NCI-H2029 treated with DMSO at 0.1 percent for 48 hours (cell line): ENCODE measurements at places on chromosomes 13 and 19.

- DNase-seq: no peak
These were observed 4.5 kb upstream of the OLFM2 start for GRCh38 chr19:9940778-9941177.

- DNase-seq: no peak
These were observed 361.5 kb downstream of the RFC3 start for GRCh38 chr13:34179481-34179880.

DNA sequence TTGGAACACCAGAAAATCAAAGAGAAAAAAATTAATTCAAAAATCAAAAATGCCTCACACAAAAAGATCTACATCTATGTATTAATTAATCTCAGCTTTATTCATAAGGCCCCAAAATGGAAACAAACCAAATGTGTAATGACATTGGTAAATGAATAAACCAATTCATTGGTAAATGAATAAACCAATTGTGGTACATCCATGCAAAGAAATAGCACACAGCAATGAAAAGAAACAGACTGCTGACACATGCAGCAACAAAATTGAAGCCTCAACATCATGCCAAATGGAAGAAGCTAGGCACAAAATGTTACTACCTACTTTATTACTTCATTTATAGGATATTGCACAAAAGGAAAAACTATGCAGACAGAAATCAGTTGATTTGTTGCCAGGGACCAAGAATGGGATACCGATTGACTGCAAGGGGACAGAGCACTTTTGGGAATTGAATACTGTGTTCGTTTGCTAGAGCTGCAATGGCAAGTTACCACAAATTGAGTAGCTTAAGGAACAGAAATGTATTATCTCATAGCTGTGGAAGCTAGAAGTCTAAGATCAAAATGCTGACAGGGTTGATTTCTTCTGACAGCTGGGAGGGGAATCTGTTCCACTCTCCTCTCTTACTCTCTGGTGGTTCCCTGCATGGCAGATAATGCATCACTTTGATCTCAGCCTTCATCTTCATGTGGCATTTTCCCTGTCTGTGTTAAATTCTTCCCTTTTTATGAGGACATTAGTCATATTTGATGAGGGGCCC lies 252.8 kb downstream of the RFC3 start:
- no peak for DNase-seq

DNA sequence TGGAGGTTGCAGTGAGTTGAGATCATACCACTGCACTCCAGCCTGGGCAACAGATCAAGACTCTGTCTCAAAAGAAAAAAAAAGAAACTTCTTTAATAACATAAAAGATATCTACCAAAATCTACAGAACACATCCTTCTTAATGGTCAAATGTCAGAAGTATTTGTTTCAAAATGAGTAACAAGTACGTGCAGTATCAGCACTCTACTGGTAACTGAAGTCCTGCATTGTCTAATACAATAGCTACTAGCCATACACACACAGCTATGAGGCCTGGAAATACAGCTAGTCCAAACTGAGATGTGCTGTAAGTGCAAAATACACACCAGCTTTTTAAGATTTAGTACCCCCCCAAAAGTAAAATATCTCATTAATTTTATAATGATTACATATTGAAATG lies 88.1 kb downstream of the TSC22D1 start:
- DNase-seq: no peak

DNA sequence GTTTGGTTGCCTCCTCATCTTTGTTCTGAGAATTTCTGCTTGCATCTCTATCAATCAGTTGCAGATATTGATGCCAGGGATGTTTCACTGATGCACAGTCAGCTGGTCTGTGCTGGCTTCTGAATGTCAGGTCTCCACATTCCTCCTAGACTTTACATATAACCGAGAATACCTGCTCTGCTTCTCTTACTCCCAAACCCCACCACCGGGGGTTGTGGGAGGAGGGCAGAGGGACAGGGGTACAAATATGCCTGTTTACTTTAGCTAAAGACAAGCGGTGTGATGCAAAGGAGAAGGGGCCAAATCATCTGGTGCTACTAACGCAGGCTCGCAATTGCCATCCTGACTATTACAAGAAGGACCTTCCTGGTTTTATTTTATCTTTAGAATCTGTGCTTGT lies 17.4 kb upstream of the KLHL1 start:
- no peak for DNase-seq

DNA sequence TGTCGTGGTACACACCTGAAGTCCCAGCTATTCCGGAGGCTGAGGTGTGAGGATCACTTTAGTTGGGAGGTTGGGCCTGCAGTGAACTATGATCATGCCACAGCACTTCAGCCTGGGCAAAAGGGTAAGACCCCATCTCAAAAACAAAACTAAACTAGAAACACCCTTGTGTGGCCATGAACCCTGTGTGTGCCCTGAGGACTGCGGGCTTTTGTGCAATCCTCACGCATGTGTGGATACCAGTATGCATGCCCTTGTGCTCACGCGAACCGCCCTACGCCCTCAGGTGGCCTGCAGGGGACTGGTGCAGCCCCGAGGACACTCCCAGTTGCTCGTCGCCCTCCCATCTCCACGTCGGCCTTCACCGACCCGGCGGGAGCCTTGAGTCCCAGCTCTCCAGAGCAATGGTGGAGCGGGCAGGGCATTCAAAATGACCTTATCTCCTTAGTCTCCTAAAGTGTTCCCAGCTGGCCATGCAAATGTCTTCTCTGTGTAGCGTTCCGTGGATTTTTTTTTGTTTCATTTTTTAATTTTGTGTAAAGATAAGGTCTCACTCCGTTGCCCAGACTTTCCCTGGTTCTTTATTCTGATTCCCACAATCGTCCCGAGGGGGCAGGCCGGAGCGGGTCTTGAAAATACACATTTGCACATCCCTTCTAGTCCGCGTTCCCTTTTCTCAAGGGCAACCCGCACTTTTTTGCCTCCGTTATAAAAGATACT lies 868 bp upstream of the EGLN2 start:
- peak; percentile 43 for DNase-seq

DNA sequence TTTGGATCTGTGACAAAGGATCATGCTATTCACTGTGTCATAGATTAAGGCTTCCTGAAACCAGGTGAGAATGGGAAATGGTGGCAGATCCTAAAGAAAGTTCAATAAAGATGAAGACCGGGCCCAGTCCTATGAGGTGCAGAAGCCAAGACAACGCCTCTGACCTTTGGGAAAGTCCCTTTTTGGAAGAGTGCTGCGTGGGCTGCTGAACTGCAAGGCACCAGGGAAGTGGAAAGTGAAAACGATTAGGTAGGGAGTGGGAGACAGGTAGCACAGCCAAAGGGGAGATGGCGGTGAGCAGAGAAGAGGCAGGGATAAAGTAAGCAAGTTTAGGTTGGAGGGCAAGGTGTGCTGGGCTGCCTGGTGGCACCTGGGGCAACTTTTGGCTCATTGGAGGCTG lies 16.3 kb downstream of the MBNL2 start:
- no peak for DNase-seq

GRCh38 chr13:85405316-85405897 lies 393.8 kb downstream of the SLITRK6 start:
- no peak for DNase-seq

DNA sequence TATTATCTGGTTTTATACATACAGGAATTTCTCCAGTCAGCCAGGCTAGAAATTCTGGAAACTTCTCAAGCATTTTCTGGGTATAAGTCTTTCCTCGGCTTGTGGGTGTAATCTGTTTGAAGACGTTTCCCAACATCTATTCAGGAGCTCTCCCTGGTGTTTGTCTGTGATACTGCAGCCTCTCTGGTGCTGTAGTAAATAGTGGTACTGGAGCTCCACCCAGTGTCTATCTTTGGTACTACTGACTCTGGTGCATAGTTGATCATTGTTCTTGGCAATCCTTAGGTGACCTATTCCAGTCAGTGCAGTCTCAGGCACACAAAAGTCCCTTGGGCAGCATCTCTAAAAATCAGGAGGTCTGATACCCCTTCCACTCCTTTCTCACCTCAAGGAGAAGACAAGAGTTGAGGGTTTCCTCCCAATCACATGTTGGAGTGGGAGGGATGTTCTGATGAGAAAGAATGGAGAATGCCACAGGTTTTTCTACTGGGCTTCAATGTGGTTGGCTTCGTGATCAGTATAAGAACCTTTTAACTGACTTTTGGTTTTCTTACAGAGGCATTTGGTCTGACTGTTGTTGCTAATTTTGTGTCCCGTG lies 115.5 kb downstream of the CYSLTR2 start:
- peak; percentile 68 for DNase-seq

DNA sequence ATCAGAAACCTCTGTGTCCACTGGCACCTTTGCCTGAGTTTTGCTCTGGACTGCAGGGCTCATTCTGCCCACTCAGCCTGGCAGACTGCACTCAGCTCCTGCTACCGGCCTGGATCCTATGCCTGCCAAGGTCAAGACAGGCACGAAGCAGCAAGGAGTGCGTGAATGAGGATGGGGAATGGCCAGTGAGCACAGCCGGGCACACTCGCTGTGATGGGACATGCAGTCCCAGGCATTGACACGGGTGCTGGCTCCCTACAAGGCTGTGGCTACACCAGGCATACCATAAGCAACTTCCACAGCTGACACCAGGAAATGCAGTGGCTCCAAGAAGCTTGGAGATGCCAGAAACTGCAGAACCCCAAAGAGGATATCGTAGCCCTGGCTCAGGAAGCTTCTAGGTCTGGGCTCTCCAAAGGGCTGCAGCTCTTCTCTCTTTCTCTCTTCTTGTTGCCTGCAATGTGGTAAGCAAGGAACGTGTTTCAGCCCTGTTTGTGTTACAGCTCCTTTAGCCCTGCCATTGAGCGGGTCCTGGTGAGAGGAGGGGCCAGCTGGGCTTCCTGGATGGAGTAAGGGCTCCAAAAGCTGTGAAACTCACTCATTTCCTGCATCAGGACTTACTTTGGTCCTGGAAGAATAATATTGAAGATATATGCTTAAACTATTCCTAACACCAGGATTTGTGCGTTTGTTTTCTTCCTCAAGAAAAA lies 832.6 kb upstream of the SLITRK5 start:
- no peak for DNase-seq

- DNase-seq: no peak
These were observed 127.1 kb downstream of the VWA8 start for GRCh38 chr13:41833831-41834230.

- no peak for DNase-seq
These were observed 1.6 kb downstream of the ZNF414 start for GRCh38 chr19:8512115-8512967.

DNA sequence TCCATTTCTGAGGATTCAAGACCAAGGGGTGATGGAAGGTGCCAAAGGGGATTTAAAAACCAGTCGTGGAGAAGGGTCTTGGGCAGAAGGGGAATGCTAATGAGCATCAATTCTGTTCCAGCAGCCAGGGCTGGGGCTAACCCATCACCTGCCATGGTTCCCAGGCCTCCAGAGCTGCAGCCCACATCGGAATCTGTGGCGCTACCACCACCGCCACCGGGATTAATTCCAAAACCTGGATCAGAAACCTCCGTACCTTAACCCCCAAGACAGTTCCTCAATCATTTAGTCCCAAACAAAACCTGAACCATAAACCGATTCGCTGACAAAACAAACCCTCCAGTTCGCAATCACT lies 583 bp downstream of the ZNF615 start:
- no peak for DNase-seq

DNA sequence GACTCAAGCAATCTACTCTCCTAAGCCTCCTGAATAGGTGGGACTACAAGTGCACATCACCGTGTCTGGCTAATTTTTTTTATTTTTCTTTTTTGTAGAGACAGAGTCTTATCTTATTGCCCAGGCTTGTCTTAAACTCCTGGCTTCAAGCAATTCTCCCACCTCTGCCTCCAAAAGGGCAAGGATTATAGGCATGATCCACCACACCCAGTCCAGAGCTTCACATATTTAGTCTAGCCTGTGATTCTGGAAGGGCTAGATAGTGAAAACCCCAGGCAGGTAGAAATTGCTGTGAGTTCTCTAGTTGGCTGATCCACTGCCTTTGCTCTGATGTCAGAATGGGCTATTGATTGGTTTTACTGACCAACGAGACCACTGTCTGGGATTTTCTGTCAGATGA lies 854.6 kb upstream of the MIR17HG start:
- no peak for DNase-seq

DNA sequence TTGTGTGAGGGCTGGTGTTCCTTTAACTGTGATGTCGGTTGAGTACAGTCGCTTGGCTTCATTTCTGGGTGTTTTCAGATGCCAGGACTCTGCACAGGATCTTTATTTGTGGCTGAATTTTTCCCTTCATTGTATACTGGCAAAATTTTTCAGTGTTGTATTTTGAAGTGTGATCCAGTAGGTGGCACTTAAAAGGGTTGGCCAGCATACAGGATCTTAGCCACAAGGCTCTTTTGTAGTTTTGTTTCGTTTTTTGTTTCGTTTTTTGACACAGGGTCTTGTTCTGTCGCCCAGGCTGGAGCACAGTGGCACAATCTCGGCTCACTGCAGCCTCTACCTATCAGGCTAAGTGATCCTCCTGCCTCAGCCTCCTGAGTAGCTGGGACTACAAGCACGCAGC lies 8.7 kb downstream of the FCAR start:
- no peak for DNase-seq

GRCh38 chr19:16206046-16206605 lies 8.4 kb downstream of the AP1M1 start:
- DNase-seq: no peak

GRCh38 chr19:6275170-6275744 lies 4.5 kb downstream of the MLLT1 start:
- DNase-seq: no peak

DNA sequence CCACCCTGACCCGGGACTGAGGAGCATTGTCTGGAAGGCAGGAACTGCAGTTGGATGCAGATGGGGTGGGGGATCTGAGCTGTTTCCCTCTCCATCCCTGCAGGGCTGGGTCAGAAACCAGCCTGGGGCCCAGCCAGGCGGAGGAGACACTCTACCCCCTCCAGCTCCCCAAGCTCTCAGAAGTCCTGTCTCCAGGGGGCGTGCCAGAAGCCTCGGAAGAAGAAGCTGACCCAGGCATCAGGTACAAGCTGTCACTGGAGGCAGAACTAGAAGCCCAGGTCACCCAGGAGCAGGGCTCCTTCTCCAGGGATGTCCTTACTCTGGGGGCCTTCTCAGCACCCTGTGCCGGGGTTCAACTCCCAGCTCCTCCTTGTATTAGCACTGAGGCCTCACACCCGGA lies 15.5 kb downstream of the SIX5 start:
- DNase-seq: no peak

DNA sequence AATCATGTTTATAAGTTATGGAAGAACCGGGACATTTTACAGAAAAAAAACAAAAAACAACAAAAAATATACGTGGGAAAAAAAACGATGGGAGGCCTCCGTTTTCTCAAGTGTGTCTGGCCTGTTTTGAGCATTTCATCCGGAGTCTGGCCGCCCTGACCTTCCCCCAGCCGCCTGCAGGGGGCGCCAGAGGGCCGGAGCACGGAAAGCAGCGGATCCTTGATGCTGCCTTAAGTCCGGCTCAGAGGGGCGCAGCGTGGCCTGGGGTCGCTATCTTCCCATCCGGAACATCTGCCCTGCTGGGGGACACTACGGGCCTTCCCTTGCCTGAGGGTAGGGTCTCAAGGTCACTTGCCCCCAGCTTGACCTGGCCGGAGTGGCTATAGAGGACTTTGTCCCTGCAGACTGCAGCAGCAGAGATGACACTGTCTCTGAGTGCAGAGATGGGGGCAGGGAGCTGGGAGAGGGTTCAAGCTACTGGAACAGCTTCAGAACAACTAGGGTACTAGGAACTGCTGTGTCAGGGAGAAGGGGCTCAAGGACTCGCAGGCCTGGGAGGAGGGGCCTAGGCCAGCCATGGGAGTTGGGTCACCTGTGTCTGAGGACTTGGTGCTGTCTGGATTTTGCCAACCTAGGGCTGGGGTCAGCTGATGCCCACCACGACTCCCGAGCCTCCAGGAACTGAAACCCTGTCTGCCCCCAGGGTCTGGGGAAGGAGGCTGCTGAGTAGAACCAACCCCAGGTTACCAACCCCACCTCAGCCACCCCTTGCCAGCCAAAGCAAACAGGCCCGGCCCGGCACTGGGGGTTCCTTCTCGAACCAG lies 1.8 kb upstream of the APOE start:
- no peak for DNase-seq
